ENCODE measurements at places on chromosomes 7 and 10.

GRCh38 chr7:2271273-2272026 is 29.4 kb downstream of the NUDT1 start:
- DNase-seq = no peak

- DNase-seq = no peak
Measured at GRCh38 chr7:124030964-124031363, 1.9 kb downstream of the TMEM229A start.

DNA sequence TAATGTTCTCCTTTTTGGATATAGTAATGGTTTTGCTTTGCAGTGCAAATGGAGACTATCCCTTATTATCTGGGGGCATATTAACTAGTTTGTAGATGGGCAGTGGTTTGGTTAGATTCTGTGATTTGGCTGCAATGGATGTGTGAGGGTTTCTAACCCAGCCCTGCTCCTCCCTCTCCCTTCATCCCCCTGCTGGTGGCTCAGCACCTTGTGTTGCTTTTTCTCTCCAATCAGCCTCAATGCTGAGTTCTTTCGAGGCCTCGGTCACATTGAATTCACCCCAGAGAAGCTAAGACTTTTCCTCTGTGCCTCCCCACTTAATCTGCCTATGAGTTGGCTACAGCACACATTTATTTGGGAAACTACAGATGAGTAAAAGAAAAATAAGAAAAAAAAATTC is 120.0 kb downstream of the MALRD1 start:
- no peak for DNase-seq

- no peak for DNase-seq
Measured at GRCh38 chr10:119496273-119496672, 46.2 kb downstream of the RGS10 start.

All from suppressor macrophage treated with lipopolysaccharide for 4 hours (primary cell).